ENCODE measurements at places on chromosomes 16 and 17.

DNA sequence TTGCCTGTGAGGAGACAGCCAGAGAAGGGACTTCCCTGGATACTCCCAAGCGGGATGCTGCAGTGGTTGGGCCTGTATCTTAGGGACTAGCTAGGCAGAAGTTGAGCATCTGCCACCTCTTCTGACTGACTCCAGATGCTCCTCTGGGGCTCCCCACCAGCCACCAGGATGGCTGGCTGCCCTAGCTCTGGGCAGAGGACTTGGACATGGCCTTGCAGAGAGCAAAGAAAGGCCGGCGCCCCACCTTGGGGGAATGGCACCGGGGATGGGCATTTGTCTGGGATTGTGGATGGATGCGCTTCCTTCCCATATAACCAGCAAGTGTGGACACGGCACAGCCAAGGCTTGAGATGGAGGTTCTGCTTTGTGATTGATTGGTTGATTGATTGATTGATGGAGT lies 69.0 kb downstream of the OR1D5 start:
- DNase-seq = no peak

- no peak for DNase-seq
Observed at GRCh38 chr16:85445779-85446222, 167.3 kb upstream of the GSE1 start.

- DNase-seq = no peak
Observed at GRCh38 chr16:89383095-89384003, 107.0 kb downstream of the ANKRD11 start.

DNA sequence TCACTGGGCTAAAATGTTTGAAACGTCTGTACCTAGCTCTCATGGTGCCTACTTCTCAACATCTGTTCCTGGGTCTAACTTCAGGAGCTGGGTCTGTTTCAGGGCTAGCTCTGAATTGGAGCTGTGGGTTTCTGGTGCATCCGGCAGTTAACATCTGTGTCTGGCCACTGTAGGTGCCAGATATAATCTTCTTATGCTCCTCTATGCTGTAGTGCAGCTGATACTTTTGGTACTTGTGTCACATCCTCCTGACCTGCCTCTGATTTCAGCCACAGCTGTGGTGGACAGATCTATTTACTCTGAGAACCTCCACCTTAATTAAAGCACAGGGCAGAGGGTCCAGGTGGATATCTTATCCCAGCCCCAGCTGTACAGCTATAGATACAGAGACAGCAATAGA lies 496.5 kb upstream of the CDH11 start:
- no peak for DNase-seq

DNA sequence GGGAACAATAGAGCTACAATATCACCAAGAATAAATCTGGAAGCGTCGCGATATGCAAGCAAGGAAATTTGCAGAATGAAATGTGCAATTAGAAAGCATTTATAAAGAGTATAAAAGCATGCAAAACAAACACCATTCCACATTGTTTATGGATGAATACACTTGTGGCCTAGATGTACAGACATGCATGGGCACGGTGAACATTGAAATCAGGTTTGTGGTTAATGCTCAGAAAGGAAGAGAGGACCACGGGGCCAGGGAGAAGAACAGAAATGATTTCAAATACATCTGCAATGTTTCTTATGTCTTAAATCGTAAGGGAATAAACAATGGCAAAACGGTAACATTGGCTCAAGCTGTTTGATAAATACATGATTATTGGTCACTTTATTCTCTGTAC lies 235.9 kb downstream of the FOXL1 start:
- DNase-seq = no peak

- DNase-seq = no peak
Observed at GRCh38 chr17:17726458-17727060, 45.3 kb downstream of the RAI1 start.

DNA sequence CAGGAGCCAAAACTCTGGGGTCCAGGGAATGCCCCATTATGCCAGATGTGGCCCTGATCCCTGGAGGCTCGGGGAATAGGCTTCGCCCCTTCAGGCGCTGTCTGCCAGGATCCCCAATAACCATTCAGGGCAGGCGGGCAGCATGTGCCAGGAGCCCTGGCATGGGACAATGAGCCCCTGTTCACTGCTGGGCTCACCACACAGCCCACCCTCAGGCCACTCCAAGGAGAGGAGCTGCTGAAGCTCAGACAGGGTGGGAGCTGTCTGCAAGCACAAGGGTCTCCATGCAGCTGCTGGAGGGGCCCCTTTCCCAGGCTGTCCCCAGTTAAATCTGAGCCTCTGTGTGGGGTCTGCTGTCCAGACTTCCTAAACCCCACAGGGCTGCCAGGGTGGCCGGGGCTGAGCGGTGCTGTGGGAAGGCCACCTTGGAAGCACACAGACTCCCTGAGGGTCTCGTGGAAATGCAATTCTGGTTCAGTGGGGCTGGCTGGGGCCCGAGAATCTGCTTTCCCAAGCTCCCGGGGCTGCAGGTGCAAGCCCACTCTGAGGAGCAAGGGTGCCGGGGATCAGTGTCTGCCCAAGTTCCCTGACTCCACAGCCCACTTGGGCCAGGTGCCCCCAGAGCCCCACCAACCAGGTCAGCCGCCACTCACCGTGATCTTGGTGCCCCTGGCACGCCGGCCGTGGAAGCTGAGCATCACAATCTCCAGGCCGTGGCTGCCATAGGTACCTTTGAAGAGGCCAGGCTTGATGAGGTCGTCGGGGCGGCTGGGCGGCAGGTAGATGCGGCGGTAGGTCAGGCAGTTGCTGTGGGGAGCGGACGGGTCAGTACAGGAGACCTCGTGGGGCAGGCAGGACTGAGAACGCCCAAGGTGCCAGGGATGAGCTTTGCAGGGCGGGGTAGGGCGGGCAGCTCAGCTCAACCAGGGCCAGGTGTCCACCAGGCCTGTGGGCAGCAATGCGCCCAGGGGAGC lies 17.7 kb upstream of the C16orf95 start:
- no peak for DNase-seq

DNA sequence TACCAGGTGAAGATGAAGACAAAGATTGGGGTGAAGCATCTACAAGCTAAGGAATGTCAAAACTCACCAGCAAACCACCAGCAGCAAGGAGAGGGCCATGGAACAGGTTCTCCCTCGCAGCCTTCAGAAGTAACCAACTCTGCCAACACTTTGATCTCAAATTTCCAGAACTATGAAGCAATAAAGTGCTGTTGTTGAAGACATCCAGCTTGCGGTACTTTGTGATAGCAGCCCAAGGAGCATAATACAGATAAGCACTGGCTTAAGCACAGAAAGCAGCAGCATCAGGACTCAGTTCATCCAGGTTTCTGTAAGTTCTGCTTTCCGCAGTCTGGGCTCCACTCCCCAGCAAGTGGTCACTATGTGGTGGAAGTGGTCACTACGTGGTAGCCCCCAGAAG lies 16.0 kb upstream of the CDRT4 start:
- DNase-seq = no peak

GRCh38 chr17:57747221-57748017 lies 2.3 kb upstream of the CCDC182 start:
- DNase-seq = peak; percentile 8

GRCh38 chr17:40068917-40069750 lies 6.4 kb downstream of the THRA start:
- peak; percentile 63 for DNase-seq

DNA sequence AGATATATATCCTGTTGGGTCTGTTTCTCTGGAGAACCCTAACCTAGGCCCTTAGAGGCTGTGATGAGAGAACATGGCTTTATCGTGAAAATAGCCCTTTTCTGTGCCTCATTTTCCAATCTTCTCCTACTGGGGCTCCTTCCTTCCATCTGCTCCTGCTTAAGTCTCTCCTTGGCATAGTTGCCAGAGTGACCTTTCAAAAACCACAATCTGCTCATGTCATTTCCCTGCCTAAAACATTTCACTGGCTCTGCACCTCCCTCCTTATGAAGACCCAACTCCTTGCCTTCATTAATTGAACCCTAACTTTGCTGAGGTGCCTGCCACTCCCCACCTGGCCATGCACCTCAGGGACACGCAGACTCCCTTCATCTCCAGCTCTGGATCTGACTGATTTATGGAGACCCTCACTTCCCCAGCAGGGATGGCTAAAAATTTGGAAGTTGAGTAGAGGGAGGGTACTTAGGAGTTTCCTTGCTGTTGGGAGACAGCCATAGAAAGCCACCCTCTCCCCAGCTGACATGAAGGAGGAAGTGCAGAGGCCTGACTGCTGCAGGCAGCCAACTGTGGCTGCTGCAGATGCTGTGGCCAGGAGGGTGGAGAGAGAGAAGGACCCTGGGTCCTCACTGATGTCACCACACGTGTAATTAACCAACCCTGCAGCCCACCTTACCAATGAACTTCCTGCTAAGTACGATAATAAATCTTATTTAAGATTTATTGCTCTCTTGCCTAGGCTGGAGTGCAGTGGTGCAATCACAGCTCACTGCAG lies 6.3 kb upstream of the GGA2 start:
- DNase-seq = no peak
